ENCODE measurements at places on chromosomes 2 and 18.

GRCh38 chr2:45278365-45279078 is 269.3 kb upstream of the SIX2 start:
- DNase-seq, result no peak

DNA sequence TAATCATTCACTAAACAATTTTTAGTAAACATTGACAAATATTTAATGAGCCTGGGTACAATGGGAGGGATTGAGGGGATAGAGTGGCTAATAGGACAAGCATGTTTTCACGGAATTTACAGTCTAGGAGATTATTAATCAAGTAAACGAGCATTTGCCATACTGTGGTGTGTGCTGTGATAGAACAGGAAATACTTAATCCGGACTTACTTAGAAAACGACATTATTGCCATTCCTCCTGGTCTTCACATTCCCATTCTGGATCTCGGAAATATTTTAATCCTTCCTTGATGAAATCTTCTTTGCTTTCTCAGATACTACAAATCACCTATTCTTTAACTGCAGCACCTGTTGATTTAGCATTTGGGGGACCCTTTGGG is 905 bp downstream of the TTLL4 start:
- no peak for DNase-seq

GRCh38 chr18:62838475-62839098 is 123.2 kb downstream of the PHLPP1 start:
- DNase-seq, result no peak

DNA sequence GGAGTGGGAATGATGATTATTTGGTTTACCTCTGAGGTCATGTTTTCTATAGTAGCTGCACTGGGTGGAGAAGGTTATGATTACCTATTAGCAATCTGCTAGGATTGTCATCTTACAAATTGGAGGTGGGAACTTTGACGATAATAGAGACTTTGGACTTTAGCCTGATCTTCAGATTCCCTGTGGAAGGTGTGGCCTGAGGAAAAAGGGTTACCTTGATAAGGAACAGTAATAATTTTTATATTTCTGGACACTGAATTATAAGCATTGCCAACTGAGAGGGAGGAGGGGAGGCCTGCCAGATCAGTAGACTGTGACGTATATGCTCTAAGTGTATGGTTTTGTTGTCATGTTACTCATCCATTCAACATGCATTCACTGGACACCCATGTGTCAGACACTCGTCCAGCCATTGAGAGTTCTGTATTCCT is 183.4 kb upstream of the FOSL2 start:
- no peak for DNase-seq

GRCh38 chr2:71530641-71531332 is 77.4 kb downstream of the DYSF start:
- DNase-seq, result no peak

Measured in AG09309 (cell line).